ENCODE measurements at places on chromosomes 16 and 17. TPM values are rescaled to one million over a fixed set of nuclear protein-coding genes. Genes with fewer than 3 reads are reported as not detected.

DNA sequence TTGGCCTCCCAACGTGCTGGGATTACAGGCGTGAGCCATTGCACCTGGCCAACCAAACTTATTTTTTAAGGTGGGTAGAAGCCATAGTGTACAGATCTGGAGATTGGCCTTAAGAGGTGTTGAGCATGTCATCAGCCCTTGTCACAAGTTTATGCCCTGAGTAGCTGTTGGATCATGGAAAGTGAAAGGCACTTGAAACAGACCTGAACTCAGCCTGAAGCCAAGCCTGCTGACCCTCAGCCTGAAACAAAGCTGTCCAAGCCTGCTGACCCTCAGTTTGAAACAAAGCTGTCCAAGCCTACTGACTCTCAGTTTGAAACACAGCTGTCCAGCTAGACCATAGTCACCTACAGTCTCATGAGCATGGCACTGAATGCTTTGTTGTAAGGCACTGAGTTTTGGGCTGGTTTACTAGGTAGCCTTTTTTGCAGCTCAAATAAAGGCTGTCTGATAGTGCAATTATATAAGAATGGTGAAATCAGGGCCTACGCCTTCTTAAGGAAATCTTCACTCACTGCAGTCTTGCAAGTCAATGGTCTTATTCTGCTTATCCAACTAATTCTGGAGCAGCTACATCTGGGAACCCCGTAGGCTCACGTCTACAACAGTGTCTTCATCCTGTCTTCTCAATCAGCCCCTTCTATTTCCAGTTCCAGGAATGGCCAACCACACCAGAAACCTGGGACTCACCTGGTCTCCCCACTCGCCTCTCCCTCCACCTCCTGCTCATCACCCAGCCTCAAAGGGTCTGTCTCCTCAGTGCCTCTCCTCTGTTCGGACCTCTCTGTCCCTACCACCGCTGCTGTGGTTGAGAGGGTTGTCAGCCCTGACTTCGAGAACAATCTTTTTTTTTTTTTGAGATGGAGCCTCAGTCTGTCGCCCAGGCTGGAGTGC lies 2.9 kb upstream of the NPIPB15 start:
- DNase-seq = no peak

DNA sequence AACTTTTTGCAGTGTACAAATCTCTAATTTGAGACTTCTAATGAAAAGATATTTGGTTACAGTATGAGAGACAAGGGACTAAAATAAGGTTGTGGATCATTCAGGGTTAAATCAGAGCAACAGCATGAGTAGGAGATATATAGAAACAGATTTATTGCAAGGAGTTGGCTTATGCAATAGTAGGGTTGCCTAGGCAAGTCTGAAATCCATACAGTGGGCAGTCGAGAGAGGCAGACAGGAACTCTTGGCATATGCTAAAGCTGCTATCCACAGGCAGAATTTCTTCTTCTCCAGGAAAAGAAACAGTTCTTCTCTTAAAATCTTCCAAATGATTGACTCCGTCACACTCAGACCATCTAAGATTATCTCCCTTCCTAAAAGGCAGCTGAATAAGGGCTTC lies 500.8 kb downstream of the MAF start:
- DNase-seq = no peak

DNA sequence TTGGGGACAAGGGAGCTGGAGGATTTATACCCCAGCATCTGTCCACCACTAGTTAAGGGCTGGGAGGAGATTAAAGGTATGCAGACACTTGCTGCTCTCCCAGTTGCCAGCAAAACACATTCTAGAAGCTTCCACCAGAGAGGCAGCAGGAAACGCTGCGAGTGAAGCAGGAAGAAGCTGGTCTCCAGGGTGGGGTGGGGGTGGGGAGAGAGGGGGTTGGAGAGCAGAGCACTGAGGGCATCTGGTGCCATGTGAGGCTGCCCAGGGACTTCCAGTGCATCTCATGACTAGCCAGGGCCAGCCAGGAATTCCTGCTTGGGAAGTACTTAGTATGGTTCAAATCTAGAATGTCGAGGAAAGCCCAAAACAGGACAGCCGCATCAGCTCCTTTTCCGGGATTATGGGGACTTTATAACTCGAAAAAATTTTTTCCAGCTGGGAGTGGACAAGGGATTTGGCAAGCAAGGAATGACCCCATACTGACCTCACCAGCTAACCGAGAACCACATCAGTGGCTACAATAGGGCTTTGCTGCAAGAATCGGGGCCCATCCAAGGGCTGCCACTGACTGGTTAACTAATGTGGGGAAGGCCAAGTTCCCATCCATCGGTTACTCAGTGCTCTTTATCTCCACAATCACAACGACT lies 26.2 kb upstream of the AXIN2 start:
- no peak for DNase-seq

GRCh38 chr17:61444831-61445230 lies 7.4 kb upstream of the TBX4 start:
- DNase-seq = no peak

GRCh38 chr17:43832168-43832975 lies 574 bp downstream of the MPP3 start:
- DNase-seq = no peak

DNA sequence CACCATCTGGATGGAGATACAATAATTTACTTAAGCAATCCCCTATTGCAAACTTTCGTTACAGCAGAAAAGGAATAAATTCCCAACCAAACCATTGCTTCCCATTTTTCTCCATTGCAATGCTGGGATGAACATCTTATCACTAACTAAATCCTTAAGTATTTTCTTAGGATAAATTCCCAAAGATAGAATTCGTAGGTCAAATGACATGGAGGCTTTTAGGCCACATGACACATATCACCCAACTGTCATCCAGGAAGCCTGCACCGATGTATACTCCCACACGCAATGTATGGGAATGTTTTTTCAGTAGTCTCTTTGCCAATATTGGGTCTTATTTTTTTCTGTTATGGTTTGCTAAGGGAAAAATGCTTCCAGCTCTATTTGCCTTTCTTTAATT lies 1.6 kb upstream of the TLCD2 start:
- DNase-seq = no peak

DNA sequence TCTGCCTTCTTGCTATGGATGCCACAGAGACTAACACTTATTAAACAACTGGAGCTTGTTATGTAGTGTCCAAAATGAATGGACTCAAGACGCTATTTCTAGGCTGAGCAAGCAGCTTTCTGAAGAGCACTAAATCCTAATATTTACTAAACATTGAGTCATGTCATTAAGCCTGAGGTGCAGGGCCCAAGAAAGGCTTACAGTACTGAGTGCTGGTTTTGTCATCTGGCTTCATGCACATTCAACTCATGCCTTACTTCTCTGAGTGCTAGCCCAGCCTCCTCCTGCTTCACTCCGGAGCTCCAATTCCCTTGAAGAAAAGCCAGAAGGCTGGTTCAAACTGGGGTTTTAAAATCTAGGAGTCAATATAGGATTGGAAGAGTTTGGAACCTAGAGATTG lies 363.3 kb upstream of the CDH5 start:
- no peak for DNase-seq

The TBC1D26 gene
- total RNA-seq = 0.10 TPM

The CCL17 gene
- not detected for total RNA-seq

The C16orf82 gene
- total RNA-seq = not detected

The RPGRIP1L gene
- total RNA-seq = 1.8 TPM

The CALB2 gene
- not detected for total RNA-seq

Measured in CD4-positive, CD25-positive, alpha-beta regulatory T cell (primary cell).